ENCODE measurements at places on chromosomes 4 and X. TPM values are rescaled to one million over a fixed set of nuclear protein-coding genes. Genes with fewer than 3 reads are reported as not detected.
A peak's percentile ranks its signal among the peaks of the same experiment; 100 is the strongest.

DNA sequence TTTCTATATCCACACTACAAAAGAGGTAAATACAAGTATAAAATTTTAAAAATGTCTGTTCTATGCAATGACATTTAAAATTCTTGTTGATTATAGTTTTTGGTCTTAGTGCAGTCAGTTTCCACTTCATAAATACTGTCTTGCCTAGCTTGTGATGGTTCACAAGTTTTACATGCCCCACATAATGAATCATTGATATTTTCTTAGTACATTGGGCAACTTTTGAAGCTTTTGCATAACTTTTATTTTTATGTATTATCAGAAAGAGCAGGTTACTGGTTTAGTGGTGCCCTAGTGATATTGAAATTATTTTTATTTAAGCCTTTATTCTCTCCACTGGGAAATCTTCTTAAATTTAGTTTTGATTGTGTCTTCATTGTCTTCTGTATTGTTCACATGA, 388.0 kb downstream of the CCSER1 start:
- H3K36me3 ChIP-seq: no peaks in the 10 kb centered on the region
- DNase-seq: no peak
- H3K27ac ChIP-seq: no peak overlapping the region
- H3K4me3 ChIP-seq: no peak overlapping the region

NCAPG gene
- 0.33 TPM for total RNA-seq

- H3K4me3 ChIP-seq: no peak overlapping the region
- no peak for DNase-seq
- no peaks in the 10 kb centered on the region for H3K27me3 ChIP-seq
- no peaks in the 10 kb centered on the region for H3K4me1 ChIP-seq
- H3K27ac ChIP-seq: no peak overlapping the region
- no peaks in the 10 kb centered on the region for H3K36me3 ChIP-seq
Observed at GRCh38 chr4:74716436-74716765, 77.9 kb downstream of the BTC start.

- no peak overlapping the region for H3K4me3 ChIP-seq
- no peak for DNase-seq
- H3K4me1 ChIP-seq: peaks cover 11% of the 10 kb centered on the region
- H3K36me3 ChIP-seq: no peaks in the 10 kb centered on the region
Observed at GRCh38 chr4:53055274-53055673, 193.2 kb downstream of the RASL11B start.

- H3K4me3 ChIP-seq: no peak overlapping the region
- H3K27me3 ChIP-seq: no peaks in the 10 kb centered on the region
- no peak for DNase-seq
- no peaks in the 10 kb centered on the region for H3K4me1 ChIP-seq
- H3K27ac ChIP-seq: no peak overlapping the region
Observed at GRCh38 chrX:6024204-6024603, 204.5 kb downstream of the NLGN4X start.

BMP3 gene
- total RNA-seq: 0.26 TPM

- no peaks in the 10 kb centered on the region for H3K36me3 ChIP-seq
- no peak overlapping the region for H3K27ac ChIP-seq
- DNase-seq: peak; percentile 34
- H3K4me1 ChIP-seq: no peaks in the 10 kb centered on the region
Observed at GRCh38 chr4:165175879-165176278, 31.5 kb upstream of the KLHL2 start.

Data from body of pancreas (tissue), 4 donors.